ENCODE measurements at places on chromosomes 1 and 21. TPM values are rescaled to one million over a fixed set of nuclear protein-coding genes. Genes with fewer than 3 reads are reported as not detected.

DNA sequence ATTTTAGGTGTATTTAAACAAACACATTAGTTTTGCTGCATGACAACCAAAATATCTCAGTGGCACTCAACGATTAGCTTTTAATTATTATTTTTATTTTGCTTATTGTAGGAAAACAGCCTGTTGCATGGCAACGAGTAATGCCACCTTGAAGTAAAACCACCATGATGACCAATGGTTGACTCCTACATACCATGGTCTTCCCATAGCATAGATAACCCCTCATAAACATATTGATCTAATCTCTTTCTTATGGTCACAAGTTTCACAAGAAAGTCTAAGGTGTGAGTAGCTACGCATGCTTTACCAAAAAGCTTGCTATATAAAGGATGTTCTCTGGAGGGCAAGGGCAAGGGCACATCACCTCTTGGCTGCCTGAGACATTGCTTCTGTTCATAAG lies 61.5 kb upstream of the PTBP2 start:
- H3K4me1 ChIP-seq, result no peaks in the 10 kb centered on the region
- DNase-seq, result no peak
- H3K36me3 ChIP-seq, result no peaks in the 10 kb centered on the region
- no peak overlapping the region for H3K27ac ChIP-seq
- no peak overlapping the region for H3K4me3 ChIP-seq

GRCh38 chr1:165592945-165593823 lies 37.9 kb upstream of the MGST3 start:
- no peak overlapping the region for H3K27ac ChIP-seq
- H3K36me3 ChIP-seq, result no peaks in the 10 kb centered on the region
- H3K27me3 ChIP-seq, result peaks cover 43% of the 10 kb centered on the region

The CFHR5 gene
- total RNA-seq, result not detected

GRCh38 chr21:20016435-20017005 lies 981.7 kb upstream of the NCAM2 start:
- H3K4me1 ChIP-seq, result no peaks in the 10 kb centered on the region
- no peak overlapping the region for H3K4me3 ChIP-seq
- no peaks in the 10 kb centered on the region for H3K36me3 ChIP-seq
- DNase-seq, result no peak
- no peaks in the 10 kb centered on the region for H3K27me3 ChIP-seq

DNA sequence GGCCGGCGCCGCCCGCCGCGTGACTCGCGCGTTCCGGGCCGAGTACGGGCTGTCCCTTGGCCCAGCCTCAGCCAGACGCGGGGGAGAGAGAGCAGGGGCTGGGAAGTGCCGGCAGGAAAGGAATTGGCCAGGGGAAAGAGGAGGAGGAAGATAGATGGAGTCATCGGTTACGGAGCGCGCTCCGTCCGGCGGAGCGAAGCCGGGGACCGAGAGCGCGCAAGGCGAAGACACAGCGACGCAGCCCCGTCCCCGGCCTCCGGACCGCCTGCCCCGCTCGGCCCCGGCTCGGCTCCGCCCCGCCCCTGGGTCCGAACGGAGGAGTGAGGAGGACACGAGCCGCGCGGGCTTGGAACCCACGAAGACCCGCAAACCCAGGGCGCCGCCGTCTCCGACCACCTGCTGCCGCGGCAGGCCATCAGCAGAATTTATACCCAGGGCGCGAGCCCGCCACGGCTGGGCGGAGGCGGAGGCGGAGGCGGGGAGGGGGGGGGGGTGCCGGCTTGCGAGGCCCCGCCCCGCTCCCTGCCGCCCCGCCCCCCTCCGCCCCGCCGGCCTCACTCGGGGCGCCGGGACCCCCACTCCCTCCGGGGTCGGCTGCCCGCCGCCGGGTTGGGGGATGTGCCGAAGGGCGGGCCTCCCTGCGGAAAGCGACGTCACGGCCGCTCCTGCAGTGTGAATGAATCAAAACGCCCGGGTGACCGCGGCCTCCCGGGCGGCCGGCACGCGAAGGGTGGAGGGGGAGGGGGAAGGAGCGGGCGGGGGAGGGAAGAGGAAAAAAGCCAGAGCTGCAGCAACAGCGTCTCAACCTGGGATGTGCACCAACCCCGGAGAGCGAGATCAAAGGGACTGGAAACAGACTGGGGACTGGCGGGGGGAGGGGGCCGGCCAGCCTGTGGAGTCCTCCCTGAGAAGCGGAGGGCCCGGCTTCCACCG lies at the start of gene LHX4:
Gene LHX4 (plus strand): TSS at position 782 of the 933 bp plus-strand sequence. CDS start 266 bp downstream, outside the sequence.
- H3K27me3 ChIP-seq, result 0 out of 2 replicates have a peak, but pooled peaks cover 3% of the 10 kb centered on the region
- H3K36me3 ChIP-seq, result no peaks in the 10 kb centered on the region
- no peak within 1 kb of the TSS for H3K27ac ChIP-seq
- H3K4me1 ChIP-seq, result peaks cover 28% of the 10 kb centered on the region
